Activated T-cell treated with anti-CD3 and anti-CD28 coated beads for 4 hours (primary cell): ENCODE measurements at places on chromosomes 6 and 20.

DNA sequence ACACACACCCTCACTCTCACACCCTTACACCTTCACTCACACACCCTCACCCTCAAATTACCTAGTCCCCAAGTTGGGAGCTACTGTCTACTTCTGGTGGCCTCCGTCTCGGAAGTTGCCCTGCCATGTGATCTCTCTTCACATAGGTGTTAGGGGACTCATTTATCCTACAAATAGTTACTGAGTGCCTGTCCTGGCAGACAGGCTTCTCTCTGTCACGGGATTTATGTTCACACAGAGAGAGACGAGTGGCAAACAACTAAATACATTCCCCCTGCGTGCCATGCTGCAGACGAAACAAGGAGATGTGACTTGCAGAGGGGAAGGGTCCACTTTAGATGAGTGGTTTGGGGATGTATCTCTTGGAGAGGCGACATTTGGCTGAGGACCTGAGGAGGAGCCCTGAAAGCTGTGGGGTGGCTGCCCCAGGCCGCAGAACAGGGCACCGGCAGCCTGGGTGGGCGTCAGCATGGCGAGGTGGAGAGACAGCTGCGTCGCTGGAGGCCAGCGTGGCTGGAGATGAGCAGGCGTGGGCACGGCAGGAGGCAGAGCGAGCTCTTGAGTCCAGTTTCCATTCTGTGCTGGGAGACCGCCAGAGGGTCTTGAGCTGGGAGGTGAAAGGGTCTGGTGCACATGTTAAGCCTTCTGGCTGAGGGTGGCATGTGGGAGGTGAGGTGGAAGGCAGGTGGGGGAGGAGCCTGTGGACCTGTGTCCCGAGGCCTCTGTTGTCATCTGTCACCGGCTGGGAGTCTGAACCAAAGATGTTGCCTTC is 17.2 kb downstream of the DYNLT1 start:
- no peak for DNase-seq

GRCh38 chr6:137740967-137741761 is 125.9 kb upstream of the TNFAIP3 start:
- DNase-seq = no peak

- DNase-seq = no peak
These were observed 123.2 kb downstream of the ELOVL4 start for GRCh38 chr6:79824202-79824601.

GRCh38 chr20:42721923-42722322 is 467.8 kb downstream of the PTPRT start:
- no peak for DNase-seq

GRCh38 chr20:22825076-22825475 is 210.0 kb upstream of the SSTR4 start:
- DNase-seq = no peak

GRCh38 chr6:137378090-137378369 is 116.2 kb downstream of the OLIG3 start:
- DNase-seq = no peak

GRCh38 chr20:16236589-16237241 is 336.5 kb downstream of the KIF16B start:
- no peak for DNase-seq

- DNase-seq = no peak
These were observed 13.3 kb upstream of the THBS2 start for GRCh38 chr6:169266746-169267591.

- no peak for DNase-seq
These were observed 176.1 kb downstream of the SMOC2 start for GRCh38 chr6:168616816-168617765.

DNA sequence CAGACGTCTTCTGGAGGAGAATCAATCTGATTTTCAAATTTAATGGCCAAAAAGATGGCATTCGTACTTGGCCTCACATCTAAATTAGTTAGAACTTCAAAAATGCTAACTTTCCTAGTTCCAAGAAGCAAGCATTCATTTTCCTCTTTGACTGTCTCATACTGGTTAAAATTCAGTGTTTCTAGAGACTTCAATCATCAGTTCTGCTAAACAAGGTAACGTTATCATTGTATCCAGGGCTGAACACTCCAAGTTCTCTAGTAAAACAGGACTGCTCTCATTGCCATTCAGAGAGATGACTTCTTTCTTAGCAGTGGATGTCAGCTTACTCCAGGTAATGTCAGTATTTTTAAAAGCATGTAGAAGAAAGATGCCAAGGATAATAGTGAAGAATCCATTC is 34.6 kb upstream of the ENTPD6 start:
- no peak for DNase-seq

DNA sequence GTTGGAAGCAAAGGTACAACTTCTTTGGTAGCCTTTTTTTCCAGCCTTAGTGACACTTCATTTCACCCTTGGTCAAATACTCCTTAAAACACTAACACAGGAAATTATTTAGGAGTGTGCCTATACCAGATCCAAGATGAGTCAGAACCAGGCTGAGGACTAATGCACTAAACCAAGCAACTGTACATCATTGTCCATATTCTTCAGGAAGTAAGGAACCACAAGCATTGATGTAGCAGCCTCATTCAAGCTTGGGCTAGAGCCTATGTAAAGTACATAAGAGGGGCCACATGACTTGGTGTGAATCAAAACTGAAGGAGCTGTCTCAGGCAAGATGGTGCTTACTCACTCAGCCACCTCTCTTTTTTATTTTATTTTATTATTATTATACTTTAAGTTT is 20.7 kb upstream of the ADGB start:
- no peak for DNase-seq

GRCh38 chr6:52381249-52381648 is 19.3 kb downstream of the PAQR8 start:
- no peak for DNase-seq

DNA sequence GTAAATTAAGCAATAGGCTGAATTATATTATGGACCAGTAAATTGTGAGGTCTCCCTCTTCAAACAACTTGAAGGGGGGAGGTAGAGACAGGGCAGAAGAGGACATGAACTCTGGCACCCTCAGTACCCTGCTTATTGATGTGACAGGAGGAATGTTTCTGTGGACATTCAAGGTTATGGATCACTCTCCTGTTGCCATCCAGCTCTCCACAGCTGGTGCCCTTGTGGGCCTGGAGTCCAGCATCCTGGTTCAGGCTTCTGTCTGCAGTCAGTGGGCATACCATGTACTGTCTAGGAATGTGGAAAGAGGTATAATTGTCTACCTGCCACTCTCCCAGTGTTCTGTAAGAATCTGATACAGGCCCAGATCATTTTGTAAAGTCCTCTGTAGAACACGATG is 55.6 kb downstream of the FAM120B start:
- DNase-seq = no peak

- DNase-seq = no peak
These were observed 66.1 kb upstream of the NOX3 start for GRCh38 chr6:155521719-155522118.

DNA sequence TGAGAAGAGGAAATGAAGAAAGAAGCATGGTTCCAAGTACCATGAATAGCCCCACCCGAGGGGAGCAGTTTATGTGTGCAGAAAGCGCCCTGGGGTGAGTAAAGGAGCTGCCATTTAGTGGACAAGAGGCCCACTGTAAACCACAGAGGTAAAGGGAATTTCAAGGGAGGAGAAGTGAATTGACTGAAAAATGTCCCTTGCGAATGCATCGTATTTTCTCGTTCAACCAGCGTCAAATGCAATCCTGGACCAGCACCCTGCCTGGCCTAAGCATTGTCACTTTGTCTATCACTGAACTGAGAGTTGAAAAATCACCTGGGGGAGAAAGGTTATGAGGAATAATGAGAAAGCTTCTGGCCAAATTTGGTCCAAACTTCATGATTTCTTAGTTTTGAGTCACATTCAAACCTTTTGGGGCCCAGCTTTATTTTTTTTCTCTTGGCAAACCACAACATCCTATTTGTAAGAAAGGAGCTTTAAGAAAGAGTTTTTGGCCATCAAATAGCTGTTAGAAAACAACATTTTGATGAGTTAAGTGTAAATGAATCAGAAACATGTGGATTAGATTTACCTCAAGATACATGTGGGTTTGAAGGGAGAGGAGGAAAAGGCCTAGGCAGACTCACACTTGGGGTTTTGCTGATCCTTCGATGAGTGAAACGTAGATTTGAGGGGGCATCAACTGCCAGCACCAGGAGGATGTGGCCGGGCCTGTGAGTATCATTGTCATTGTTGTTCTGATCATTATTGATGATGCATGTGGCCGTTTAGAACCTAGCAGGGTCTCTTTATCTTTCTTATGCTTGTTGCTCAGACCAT is 214.0 kb downstream of the CLIC5 start:
- DNase-seq = no peak

GRCh38 chr6:167797011-167797471 is 29.7 kb upstream of the AFDN start:
- no peak for DNase-seq

DNA sequence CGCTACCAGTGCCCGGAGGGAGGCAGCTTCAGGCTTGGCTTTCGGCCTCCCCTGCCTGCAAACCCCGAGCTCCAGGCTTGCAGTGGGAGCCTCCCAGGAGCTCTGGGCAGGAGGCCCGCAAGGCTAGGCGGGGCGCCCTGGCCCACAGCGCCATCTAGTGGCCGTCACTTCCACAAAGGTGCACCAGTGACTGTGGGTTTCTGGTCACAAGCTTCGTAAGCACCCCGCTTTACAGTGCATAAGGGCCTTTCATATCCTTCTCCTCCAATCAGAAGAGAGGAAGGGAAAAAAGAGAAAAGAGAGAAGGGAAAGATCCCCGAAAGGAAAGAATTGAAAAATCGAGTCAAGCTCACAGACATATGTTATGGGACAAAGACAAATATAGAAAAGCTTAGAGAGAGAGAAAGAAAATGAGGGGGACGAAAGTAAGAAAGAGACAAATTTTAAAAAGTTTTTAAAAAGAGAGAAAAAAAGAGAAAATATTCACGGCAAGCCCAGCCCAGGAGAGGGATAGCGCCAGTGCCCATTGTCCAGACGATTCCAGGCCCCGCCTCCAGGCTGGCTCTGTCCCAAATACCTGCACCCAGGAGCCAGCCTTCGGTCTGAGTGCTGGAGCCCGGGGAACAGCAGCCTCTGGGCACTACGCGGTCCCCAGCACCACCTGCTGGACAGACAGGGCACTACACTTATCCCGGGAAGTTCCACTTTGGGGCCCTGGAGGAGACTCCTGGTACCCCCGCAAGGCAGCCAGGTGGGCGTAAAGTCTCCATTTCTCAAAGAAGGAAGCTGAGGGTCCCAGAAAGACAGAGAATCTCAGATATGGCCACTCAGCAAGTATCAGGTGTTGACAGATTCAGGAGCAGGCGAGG is 207.1 kb downstream of the PREX1 start:
- peak; percentile 50 for DNase-seq

DNA sequence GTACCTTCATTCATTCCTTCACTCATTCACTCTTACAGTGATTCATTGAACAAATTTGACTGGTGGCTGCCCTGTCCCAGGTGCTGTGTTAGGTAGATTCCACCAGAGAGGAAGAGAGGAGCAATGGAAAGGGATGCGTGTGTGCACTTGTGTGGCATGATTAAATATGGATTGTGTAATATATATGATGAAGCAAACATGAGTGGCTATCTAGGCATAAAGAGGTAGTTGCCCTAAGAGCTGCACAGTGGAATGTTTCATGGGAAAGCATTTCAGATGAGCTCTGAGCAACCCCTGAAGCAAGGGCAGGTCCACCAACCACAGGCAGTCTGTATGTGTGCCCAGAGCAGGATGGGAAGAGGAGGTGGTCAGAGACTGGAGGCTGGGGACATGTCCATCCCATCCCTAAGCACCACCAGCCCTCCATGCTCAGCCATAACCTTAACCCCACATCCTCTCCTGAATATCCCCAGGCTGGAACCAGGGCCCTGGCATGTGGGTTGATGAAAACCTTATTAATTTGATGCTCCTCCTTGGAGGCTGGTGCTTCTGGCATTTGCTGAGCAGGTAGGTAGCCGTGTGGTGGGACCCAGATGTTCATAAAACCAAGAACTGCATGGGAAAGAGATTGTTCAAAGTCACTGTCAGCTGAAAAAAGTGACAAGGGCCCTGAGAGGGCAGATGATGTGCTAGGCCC is 226.2 kb downstream of the SYNDIG1 start:
- DNase-seq = no peak

DNA sequence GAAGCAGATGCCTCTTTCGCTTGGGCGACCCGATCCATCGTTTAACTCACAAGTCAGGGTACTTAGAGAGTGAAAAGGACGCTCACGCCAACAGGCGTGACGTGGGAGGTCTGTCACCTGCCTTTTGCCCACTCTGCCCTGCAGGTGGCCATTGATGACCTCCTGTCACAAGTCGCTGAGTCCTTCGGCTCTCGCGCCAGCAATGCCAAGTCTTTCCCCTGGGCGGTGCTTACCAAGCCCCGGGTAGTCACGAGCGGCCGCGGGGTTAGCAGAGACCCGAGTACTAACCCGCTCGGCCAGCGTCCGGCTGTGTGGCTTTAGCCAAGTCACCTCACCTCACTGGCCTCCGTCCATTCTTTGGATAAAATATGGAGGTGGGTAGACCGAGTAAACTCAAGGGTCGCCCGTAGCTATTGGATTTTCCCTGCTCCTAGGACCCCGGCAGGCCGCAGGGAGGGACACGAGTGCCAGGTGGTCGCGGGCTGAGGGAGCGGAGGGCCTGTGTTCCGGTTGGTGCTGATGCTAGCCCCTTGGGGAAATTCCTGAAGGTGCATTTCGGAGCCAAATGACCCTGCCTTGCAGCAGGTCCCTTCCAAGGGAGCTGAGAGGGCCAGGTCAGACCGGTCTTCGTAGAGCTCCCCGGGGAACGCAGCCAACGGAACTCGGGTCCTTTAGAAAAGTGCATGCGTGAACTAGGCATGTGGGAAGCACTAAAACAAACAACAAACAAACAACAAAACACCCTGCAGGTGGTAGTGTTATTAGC is 668 bp downstream of the PKIB start:
- no peak for DNase-seq

DNA sequence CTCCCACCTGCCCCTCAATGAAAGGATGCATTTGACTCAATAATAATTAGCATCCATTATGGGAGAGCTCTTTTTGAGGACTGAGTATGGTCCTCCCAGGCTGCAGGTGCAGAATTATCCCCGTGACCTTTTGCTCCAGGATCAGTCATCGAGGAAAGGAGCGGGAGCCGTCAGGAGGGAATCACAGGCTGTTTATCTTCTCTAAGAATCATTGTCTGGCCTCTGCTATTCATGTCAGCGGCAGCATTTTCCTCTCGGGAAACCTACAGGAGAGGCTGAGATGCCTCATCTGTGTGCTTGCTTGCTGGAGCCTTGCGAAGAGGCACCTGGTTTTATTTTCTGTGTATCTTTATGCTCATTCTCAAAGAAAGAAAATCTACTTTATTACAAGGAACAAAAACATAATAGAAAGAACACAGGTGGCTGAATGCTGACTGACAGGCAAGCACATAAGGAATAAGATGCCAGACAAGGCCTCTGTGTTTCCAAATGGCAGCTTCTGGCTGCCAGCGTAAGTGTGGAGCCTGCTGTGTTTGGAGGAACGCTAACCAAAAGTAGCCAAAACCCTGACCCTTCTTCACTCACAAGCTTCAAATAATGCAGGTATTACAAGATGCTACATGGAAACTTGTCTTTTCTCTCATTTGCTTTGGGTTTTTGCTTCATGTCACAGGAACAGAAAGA is 539.1 kb upstream of the MARCKS start:
- DNase-seq = no peak
